ENCODE measurements at places on chromosomes 2 and 18.

DNA sequence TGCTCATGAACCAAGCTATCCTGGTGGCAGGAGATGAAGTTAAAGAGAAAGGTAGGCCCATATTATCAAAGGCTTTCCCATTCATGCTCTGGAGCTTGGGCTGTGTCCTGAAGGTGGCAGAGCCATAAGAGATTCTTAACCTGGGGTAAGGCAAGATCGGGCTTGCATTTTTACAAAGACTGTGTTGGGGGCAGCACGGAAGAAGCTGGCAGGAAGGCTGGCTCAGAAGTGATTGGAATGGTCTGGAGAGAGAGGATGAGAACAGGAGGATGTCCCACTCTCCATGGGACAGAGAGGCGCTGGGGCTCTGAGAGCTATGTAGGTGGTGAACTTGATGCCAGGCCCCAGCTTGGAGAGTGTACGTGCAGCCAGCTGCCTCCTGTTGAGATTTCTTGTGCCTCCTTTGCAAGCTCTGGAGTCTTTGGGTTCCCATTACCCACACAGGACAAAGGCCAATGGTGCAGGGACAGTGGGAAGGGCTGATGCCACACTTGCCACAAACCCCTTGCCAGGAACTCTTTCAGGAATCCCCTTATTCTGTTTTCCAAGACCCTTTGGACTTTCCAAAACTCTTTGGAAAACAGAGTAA lies 40.6 kb upstream of the FZD5 start:
- no peak for DNase-seq

DNA sequence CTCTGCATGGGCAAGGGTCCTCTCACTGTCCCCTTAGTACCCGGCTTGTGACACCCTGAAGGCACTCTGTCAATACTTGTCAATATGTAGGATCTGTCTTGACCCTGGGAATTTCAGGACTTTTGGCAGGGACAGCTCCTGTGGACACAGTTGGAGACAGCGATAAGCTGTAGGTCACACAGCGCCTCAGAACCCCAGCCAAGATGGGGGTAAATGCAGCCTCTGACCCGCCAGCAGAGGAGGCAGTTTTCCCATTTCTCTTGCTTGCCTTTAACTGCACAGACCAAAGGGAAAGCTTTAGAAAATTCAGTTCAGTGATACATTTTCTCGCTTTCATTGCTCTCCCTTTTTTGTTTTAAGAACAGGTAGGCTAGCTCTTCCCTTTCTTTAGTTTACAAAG lies 54.8 kb upstream of the KLHL29 start:
- no peak for DNase-seq

GRCh38 chr2:235283246-235283645 lies 210.6 kb upstream of the AGAP1 start:
- no peak for DNase-seq

DNA sequence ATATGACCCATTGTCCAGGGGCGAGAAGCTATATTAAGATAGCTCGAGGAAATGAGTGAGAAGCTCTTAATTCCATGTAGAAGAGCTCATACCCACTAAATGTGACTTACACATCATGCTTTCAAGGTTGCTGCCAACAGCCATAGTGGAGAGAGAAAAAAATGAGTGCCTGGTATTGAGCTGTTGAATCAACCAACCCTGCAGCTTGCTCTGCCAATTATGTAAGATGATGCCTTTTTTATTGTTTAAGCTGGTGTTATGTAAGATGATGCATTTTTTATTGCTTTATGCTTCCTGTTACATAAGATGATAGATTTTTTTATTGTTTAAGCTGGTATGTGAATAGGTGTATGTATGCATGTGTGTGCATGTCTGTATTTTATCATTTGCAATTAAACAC lies 228.2 kb downstream of the CCDC178 start:
- no peak for DNase-seq

DNA sequence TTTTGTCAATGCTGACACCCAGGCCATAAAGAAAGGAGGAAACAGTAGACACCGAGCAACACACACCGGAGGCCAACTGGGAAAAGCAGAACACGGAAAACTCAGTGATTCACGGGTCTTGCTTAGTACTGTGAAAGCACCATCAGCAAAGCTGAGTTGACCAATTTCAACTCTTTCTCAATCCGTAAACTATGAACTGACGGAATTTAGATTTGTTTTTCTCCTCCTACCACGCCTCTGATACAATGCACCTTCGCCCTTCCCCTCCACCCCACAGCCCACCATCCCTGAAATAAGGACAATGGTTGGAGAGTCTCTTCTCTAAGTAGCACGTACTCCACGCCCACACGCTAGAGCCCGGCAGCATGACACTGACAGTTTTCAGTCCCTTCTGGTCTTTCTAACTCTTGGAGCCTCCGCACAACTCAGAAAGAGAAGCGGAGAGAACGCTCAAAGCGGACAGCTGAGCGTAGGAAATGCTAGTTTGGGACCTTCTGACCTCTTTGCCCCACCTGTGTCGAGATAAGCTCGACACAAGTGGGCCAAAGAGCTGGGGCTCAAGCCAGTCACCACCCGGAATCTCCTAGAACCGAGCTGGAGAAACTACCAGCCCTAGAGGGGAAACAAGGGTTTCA lies 669 bp downstream of the LNPK start:
- DNase-seq, result peak; percentile 40

GRCh38 chr2:68646303-68646702 lies 2.9 kb downstream of the PROKR1 start:
- peak; percentile 17 for DNase-seq

GRCh38 chr2:196486146-196486545 lies 153.4 kb upstream of the CCDC150 start:
- DNase-seq, result no peak

DNA sequence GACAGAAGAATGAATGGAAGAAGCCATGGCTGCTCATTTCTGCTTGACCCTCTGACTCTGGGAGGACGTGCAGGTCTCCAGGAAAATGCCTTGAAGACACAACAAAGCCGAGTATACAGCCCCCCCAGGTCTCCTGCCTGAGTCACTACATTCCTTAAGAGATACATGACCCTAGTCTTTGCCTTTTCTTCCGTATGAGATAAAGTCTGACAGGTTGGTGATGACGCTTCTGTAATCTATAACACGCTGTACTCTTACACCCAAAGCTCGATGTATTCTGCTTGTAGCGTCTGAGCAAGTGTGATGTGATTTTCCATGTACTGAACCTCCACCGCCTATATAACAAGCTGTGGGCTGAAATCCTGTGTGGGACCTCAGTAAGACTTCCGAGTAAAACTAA lies 77.3 kb downstream of the KCTD1 start:
- no peak for DNase-seq

- no peak for DNase-seq
Observed at GRCh38 chr2:81894451-81894990, 1590.0 kb upstream of the LRRTM1 start.

GRCh38 chr2:86368161-86368824 lies 30.9 kb upstream of the REEP1 start:
- peak; percentile 40 for DNase-seq

DNA sequence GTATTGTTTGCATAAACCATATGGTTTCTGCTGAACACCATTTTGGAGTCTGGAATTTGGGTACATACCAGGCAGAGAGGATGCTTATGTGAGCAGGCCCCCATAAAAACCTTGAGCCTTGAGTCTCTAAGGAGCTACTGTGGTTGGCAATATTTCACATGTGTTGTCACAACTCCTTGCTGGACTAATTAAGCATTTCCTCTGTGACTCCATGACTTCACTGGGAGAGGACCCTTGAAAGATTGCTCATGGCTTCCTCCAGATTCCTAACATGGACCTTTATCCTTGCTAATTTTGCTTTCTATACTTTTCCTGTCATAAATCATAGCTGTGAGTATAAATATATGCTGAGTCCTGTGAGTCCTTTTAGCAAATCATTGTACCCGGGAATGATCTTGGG lies 7.6 kb upstream of the COQ10B start:
- DNase-seq, result no peak

GRCh38 chr2:204453730-204454167 lies 91.5 kb upstream of the PARD3B start:
- no peak for DNase-seq

DNA sequence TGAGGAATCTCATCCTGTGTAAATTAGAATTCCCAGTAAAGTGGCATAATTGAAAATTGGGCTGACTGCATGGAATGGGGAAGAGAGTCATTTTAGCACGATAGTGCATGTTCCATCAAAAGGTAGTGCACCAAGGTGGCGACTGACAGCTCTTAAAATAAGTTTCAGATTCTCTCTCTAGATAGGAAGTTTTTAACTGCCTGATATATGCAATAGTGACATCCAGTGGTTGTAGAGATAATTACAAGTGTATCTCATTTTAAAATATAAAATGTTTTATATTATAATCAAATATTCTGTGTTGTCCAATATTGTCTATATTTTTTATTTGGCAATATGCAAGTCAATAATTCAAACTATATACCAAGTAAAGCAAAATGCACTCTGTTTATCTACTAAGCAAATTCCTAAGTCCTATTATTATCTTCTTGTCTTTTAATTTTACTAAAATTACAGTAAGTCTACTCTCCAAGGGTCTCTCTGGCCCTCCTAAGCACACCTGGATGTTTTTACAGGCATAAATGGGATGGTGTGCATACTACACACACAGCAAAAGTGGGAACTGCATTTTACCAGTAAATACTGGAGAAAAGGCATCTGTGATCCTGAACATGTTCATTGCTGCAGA lies 397.7 kb upstream of the HNRNPA3 start:
- DNase-seq, result no peak

DNA sequence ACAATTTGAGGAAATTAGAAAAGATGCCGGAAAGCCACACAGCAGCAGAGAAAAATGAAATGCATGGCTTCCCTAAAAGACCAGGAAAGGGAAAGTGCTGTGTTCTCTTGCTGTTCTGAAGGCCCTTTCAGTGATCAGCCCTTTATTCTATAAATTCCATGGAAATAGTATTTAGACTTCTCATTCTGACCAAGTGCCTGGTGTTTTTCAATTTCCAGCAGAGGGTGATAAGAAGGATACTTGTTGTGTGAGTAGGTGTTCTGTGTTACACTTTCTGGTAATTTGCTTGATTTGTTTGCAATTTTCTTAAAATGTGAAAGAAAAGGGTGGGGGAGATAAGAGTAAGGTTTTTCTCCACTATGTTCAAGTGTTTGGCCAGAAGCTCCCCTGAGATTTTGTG lies 504.5 kb downstream of the IRS1 start:
- no peak for DNase-seq

DNA sequence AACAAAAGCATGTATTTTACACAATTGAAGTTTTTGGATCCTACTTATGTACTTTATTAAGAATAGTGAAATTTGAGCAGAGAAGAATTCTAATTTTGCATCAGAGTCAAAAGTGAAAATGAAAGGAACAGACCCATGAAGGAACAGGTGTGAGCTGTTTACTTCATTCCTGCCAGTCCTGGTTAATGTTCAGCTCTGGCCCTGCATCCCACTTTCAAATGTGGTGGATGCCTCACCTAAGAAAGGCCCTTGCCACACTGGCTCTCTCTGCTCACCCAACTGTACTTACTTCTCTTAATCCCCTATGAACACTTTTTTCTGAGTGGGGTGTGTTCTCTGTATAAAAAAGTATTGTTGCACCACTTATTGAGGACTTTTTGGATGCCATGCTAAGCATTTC lies 22.2 kb downstream of the FAM110C start:
- DNase-seq, result no peak

GRCh38 chr2:2667690-2668089 lies 336.6 kb upstream of the MYT1L start:
- no peak for DNase-seq

- DNase-seq, result no peak
Observed at GRCh38 chr2:217929757-217930707, 72.8 kb downstream of the TNS1 start.

- DNase-seq, result no peak
Observed at GRCh38 chr18:425106-425745, 75.3 kb downstream of the COLEC12 start.

DNA sequence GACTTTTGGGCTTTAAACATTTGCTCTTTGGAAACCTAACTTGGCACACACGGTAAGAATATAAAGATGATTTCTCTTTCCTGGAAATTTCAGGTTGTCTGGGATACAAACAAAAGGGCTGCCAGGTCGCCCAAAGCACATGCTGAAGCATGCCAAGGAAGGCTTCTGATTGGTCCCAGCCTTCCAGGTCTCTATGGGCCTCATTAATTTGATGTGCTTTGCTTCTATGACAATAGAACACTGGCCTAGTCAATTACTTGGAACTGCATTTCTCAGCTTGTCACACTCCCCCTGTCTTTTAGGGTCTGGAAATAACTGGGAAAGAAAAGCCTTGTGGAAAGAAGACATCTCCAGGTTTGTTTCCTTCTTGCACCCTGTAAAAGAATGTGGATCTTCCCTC lies 228.9 kb downstream of the ADCYAP1 start:
- no peak for DNase-seq
